Left cardiac atrium (tissue), 4 donors: ENCODE measurements at places on chromosomes 1 and 21.

DNA sequence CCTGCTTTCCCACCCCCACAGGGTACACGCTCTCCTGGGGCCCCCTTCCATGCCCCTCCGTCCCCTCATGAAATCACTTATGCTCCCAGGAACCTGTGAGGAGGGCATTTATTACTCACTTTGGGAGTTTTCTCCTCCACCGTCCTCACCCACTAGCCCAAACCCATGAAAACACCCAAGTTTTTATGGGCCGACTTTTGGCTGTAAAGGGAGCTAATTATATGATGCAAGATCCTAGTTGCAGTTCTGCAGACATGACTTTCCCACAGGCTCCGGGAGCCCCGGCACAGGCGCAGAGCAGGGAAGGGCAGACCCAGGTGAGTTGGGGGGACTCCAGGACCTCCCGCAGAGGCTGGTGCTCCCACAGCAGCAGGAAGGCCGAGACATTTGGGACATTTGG lies 29.7 kb downstream of the EPHA2 start:
- peak; percentile 8 for DNase-seq

- DNase-seq, result no peak
These were observed 115.5 kb downstream of the ACBD6 start for GRCh38 chr1:180386745-180387367.

- no peak for DNase-seq
These were observed 170.9 kb downstream of the LRRC7 start for GRCh38 chr1:69738458-69739250.

- DNase-seq, result no peak
These were observed 40.4 kb upstream of the LRRN2 start for GRCh38 chr1:204725821-204726448.

DNA sequence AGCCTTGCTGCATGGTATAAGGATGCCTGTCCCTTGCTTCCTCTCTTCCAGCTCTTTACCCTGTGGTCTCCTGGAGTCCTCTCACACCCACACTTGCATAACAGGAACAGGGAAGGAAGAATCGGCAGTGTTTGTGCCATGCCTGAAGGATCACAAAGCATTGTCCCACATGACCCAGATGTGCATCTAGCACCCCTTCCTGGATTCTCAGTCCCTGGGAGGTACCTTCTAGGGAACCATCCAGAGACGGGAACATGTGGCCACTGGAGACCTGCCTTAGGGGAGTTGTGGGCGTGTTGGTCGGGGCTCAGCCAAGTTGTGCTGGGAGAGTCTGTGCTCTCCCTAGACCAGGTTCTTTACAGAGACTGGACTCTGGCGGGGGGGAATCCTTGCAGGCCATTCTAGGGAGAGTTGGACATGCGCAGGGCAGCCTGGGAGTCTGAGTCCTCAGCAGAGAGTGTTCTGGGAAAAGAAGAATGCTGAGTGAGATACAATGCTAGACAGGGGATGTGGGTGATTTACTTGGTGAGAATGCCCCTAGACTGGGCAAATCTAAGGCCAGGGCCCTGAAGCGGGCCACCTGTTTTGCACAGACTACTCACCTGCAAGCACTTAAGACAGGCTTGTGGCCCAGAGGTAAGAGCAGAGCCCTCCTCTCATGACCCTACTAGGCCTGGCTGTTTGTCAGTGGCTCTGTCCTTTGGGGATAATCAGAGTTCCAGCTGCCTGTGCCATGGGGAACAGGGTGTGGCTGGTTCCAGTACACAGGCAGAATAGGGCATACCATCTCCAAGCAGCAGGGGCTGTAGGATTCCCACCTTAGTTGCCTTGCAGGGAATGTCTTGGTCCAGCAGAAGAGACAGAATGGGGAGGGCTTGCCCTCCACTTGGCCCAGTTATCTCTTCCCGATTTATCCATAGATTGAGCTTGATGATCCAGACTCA lies 89.8 kb downstream of the MAN1C1 start:
- DNase-seq, result no peak
